ENCODE measurements at places on chromosomes 4 and X. TPM values are rescaled to one million over a fixed set of nuclear protein-coding genes. Genes with fewer than 3 reads are reported as not detected.

The UCHL1 gene
- total RNA-seq = 48.0 TPM

The NR0B1 gene
- total RNA-seq = 0.53 TPM

The TMEM150C gene
- total RNA-seq = 17.7 TPM

The RPS6KA3 gene
- total RNA-seq = 33.0 TPM
